ENCODE measurements at places on chromosomes 13 and 19.

- DNase-seq = no peak
These were observed 655.0 kb downstream of the OLFM4 start for GRCh38 chr13:53683608-53684007.

GRCh38 chr13:91097269-91097668 lies 250.2 kb upstream of the MIR17HG start:
- DNase-seq = no peak

GRCh38 chr13:48159401-48159800 lies 64.5 kb upstream of the MED4 start:
- DNase-seq = no peak

- DNase-seq = no peak
These were observed 9.7 kb upstream of the SLITRK5 start for GRCh38 chr13:87661471-87661870.

DNA sequence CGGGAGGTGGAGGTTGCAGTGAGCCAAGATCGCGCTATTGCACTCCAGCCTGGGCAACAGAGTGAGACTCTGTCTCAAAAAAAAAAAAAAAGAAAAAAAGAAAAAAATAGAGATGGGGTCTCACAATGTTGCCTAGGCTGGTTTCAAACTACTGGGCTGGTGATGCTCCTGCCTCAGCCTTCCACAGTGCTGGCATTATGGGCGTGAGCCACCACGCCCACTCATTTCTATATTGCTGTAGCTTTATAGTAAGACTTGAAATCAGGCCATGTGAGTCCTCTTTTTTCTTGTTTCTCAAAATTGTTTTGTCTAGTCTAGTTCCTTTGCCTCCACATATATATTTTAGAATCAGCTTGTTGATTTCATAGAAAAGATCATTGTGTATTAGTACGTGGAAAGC lies 18.3 kb downstream of the DNM2 start:
- no peak for DNase-seq

GRCh38 chr13:99199541-99200431 lies 868 bp upstream of the UBAC2 start:
- no peak for DNase-seq

- DNase-seq = no peak
These were observed 53.1 kb downstream of the C1QTNF9 start for GRCh38 chr13:24362435-24362952.

DNA sequence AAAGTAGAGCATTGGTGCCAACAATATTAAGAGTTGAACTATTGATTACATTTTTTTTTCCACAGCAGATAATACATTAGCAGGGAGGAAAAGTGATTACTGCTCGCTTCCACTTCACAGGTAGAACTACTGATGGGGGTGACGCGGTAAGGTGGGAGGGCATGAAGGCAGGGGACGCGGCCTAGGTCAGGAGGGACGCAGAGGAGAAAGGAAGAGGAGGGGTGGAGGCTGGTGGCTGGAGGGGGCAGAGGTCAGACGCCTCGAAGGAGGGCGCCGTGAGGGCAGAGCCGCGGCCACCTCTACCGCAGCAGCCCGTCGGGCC lies 287 bp upstream of the B3GLCT start:
- DNase-seq = no peak

- DNase-seq = no peak
These were observed 168.0 kb downstream of the PCDH9 start for GRCh38 chr13:67062160-67062559.

DNA sequence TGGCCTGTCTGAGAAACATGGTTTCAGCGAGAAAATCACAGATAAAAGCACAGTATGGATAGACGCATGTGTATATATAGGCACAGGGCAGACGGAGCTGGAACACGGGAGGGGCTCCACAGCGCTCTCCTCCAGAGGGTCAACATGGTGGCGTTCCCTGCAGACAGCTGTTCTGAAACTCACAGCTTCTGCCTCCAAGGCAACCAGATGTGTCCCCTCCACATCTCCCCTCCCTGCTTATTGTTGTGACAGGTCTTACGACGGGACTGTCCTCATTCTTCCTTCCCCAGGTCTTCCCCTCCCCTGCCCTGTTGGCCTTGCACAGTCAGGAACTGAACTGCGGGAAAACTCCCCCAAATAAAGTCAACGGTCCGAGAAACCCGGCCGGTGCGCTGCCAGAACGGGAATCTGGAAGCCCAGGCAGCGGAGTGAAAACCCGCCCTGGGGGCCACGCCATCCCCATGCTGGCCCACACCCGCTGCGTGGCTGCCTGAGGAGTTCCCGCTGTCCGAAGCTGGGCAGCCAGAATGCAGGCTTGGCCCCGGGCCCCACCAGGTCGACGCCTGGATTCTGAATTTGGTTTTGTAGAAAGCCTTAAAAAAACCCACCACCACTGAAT lies 2.6 kb upstream of the TIMM13 start:
- DNase-seq = no peak

GRCh38 chr13:84279166-84279565 lies 396.9 kb upstream of the SLITRK1 start:
- no peak for DNase-seq

DNA sequence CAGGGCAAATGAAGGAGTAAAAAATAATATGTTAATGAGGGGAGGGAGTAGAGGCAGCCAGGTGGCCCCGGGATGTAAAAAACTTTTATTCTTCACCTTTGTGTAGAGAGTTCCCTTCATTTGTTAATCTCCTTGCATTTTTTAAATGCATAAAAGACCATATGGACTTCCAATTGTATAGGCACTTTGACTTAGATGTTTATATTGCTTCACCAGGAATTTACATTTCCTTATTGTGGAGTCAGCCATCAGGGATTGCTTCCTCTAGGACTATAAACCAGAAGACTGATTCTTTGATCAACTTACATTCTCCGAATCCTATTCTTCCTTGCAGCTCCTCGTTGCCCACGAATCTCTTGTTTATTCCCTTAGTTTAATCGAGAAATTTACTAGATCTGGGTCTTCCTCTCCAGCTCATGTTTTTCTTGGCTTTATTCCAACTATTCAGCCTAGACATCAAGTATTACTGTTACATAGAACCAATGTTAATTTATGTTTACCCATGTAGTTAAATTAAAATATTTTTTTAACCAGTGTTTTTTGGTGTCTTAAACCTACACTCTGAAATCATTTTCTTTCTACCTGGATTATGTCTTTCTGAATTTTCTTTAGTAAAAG lies 1187.0 kb upstream of the SLC10A2 start:
- no peak for DNase-seq
